ENCODE measurements at places on chromosomes 7 and 10.

DNA sequence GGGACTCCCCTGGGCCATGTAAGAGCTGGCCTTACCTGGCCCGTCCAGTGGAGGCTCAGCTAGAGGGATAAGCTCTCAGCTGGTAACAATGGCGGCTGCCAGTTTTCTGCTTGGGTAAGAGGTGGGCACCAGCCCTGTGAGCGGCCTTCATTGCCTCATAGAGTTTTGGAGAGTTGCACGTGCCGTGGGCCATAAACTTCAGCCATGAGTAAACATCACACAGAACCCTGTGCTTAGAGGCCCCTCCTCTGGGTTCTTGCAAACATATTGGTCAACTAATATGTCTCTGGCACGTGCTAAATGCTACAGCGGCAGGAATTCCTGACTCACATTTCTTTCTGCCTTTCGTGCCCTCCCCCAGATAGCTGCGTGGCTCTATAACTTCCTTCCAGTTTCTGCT, 103.9 kb upstream of the LEP start:
- no peak for DNase-seq

GRCh38 chr10:77599651-77600050, 38.0 kb downstream of the KCNMA1 start:
- DNase-seq: no peak

DNA sequence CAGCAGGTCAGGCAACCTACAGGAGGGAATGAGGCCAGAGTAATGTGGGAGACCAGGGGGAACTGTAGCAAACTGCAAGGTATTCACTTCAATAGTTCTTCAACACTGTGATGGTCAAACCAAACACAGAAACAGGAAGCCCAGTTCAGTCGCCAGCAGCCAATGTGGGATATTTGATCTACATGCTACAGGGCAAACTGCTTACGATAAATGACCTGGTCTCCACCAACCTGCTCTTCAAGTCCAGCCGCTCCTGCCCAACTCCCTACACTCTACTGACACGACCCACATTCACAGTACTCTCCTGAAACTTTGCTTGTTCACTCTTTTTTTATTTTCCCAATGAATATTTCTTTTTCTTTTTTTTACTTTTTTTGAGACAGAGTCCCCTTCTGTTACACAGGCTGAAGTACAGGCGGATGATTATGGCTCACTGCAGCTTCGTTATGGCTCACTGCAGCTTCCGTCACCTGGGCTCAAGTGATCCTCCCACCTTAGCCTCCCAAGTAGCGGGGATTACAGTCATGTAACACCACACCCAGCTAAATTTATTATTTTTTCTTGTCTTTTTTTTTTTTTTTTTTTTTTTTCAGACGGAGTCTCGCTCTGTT, 42.1 kb downstream of the MDH2 start:
- DNase-seq: no peak

GRCh38 chr10:11164803-11165590, 147.3 kb downstream of the CELF2 start:
- DNase-seq: peak; percentile 53

GRCh38 chr10:97003804-97004201, 171.7 kb downstream of the LCOR start:
- no peak for DNase-seq

GRCh38 chr7:34488766-34489165, 169.3 kb upstream of the NPSR1 start:
- DNase-seq: no peak

GRCh38 chr10:124240839-124241291, 147.5 kb upstream of the CHST15 start:
- DNase-seq: no peak

GRCh38 chr10:132498562-132499366, 38.8 kb upstream of the INPP5A start:
- no peak for DNase-seq

GRCh38 chr10:32948451-32948850, 9.6 kb downstream of the ITGB1 start:
- no peak for DNase-seq

- DNase-seq: no peak
Observed at GRCh38 chr10:22977751-22978150, 49.9 kb downstream of the ARMC3 start.

DNA sequence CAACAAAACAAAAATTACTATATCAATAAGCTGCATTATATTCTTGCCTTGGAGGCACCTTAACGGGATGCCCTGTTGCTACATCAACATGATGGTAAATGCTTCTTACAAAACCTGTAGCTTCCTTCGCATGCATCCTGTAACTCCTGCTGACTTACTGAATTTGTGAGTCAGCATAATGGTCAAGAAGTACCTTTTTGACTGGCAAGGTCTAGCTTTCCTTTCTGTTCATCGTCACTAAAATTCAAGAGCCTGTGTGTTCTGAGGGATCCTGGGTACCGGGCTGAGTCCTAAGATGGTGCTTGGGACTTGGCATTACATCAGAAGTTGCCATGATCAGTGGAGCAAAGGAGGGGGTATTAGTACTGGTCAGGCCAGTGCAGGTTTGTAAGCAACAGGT, 4.9 kb downstream of the PFKFB3 start:
- no peak for DNase-seq

DNA sequence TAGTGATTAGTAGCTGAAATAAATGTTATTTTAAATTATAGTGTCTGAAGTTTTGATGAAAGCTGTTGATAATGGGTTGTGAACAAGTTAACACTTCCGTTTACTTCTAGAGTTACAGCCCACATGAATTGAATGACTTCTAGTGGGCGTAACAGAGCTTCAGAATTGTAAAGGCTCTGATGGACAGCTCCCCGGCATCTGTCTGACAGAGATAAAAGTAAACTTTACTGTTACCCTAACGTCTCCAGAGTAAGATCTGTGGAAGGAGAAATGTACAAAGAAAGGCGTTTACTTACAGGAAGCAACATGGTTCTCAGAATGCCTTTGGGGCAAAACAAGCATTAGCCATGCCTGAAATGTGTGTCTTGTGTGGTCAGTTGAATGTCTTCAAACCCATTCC, 124.4 kb downstream of the ADARB2 start:
- DNase-seq: no peak

GRCh38 chr7:99472561-99473314, at the start of gene ZNF789:
Gene ZNF789, plus strand, starts transcription at chr7:99472890. Its CDS starts 3,567 bp downstream, at chr7:99476457.
- DNase-seq: peak; percentile 96

DNA sequence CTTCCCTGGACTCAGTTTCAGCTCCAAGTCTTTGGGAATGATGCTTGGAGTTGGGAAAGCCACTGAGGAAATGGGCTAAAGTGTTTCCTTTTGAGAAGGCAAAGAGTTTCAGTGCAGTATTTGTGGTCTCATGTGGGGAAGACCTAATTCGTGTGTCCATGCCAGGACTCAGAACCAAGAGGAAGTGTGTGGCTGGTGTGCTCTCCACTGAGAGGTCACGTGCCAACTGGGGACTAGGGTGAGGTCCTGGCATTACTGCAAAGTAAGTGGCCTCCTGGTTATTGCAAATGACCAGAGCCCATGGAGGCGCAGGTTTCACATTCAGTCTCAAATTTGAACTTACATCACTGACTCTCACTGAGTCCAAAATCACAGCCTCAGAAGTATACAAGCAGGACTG, 48.6 kb upstream of the ITPRID1 start:
- no peak for DNase-seq

- DNase-seq: no peak
Observed at GRCh38 chr7:86904949-86905834, 154.3 kb downstream of the ELAPOR2 start.

GRCh38 chr10:79050896-79051555, 17.7 kb upstream of the ZMIZ1 start:
- DNase-seq: no peak

DNA sequence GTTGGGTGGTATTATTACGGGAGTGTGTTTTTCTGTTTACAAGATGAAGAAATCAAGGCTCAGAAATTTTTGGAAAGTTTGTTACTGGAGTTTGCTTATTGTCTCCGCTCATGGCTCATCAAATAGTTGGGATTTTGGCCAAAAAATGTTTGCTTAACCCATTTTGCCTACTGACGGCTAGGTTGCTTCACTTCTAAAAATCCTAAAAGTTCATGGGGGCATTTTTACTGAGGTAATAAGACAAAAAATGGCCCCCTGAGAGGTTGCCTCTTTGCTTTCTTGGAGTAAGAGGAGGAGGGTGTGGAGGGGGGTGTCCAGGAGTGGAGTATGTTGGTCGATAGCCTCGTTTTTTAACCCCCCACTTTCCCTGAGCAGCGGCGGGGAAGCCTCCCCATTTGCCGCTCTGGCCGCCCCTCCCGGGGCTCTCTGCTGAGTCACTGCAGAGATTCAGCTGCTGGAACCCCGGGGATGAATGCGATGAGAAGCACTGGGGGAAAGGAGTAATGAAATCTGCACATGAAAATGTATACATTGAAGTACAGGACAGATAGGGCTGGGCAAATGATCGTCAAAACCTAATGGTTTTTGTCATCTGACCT, 1.5 kb downstream of the MEST start:
- no peak for DNase-seq

GRCh38 chr7:138077809-138078208, 1.6 kb downstream of the AKR1D1 start:
- DNase-seq: no peak

DNA sequence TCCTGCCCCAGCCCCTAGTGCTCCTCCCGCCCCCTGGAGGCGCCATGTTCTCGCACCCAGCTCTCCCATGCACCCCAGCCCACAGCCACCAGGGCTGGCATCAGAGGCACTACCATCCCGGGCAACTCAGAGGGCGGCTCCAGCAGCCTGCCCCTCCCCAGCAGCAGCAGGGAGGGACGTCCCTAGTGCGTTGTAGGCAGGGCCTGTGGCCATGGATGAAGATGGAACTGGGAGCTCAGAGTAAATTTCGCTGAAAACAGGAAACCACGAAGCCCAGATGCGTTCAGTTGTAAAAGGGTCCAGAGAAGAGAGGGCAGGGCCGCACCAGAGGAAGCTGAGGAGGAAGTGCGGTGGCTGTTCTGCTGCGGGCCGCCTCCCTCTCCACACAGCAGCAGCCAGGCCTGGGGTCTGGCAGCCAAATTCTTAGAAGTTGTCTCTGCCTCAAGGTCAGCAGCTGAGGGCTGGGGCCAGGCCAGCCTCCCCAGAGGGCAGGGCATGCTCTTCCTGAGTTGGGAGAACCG, 24.6 kb downstream of the VSIR start:
- no peak for DNase-seq

DNA sequence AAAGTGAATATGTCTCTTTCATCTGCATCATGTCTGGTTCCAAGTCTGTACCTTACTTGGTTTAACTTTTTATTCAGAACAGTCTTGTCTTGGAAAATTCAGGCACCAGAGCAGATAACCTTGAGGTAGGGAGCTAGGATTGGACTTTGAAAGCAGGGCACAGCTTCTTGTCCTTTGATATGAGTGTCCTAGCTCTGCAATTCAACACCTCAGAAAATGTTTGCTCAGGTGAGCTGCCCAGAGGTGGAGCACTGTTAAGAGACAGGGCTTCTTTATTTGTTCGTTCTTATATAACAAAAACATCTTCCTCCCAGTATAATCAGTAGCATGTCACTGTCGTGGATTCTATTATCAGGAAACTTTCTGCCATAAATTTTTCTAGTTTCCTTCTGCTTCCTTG, 118.3 kb downstream of the LRRC4 start:
- no peak for DNase-seq

- DNase-seq: no peak
Observed at GRCh38 chr7:153529100-153529499, 523.1 kb upstream of the DPP6 start.

- no peak for DNase-seq
Observed at GRCh38 chr10:119970107-119970506, 77.6 kb downstream of the SEC23IP start.

- DNase-seq: no peak
Observed at GRCh38 chr10:130159192-130159794, 23.1 kb downstream of the GLRX3 start.

- no peak for DNase-seq
Observed at GRCh38 chr10:86423739-86424138, 57.1 kb upstream of the GRID1 start.

DNA sequence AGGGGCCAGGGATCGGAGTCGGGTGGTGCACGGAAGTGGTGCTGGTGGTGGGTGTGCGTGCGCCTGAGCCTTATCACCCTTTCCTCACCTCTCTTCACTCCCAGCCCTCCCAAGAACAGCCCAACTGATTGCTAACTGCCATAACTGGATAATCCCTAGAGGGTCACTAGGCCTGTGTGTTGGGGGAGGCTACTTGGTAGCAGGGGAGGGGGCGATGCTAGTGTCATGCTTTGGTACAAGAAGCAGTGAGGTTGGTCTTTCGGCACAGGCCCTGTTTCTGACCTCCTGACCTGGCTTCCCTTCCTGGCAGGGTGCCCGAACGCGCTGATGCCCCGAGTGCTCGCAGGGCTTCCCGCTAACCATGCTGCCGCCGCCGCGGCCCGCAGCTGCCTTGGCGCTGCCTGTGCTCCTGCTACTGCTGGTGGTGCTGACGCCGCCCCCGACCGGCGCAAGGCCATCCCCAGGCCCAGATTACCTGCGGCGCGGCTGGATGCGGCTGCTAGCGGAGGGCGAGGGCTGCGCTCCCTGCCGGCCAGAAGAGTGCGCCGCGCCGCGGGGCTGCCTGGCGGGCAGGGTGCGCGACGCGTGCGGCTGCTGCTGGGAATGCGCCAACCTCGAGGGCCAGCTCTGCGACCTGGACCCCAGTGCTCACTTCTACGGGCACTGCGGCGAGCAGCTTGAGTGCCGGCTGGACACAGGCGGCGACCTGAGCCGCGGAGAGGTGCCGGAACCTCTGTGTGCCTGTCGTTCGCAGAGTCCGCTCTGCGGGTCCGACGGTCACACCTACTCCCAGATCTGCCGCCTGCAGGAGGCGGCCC, 652 bp downstream of the KAZALD1 start:
- DNase-seq: no peak

DNA sequence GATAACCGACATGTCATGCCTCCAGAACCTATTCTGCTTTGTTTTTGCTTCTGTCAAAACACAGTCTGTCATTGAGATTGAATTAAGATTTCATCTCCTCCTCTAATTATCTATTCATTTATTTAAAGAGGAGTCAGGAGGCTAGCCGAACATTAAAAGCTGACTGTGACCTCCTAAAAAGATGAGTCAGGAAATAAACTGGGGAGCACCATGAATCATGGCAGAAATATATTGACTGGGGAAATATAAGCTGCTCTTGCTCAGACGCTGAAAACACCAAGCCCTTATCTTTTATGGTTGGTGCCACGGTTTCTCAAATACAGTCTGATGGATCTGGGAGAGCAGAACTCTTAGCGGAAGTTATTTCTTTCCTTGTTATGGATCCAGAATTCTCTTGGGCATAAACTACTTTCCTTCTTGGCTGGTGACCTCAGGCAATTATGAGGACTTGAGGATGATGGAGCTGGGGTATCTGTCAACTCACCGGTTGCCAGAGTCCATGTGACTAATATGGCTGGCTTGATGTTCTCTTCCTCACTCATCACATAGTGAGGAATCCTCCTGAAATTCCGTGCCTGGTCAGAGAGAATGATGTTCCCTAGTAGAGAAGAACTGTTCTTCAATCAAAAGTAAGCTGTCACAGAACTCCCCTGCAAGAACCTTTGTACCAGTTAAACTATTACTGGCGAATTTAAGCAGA, 307.6 kb upstream of the PHYHIPL start:
- no peak for DNase-seq

DNA sequence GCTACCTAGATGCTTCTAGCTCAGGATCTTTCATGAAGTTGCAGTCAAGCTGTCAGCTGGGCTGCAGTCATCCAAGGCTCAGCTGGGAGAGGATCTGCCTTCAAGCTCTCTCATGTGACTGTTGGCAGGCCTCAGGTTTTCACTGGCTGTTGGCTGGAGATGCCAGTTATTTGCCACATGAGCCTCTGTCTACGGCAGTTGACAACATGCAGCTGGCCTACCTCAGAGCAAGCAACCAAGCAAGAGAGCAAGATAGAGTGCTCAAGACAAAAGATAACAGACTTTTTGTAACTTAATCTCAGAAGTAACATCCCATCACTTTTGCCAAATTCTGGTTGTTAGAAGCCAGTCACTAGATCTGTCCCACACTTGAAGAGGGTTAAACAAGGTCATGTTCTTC, 125.8 kb downstream of the TPST1 start:
- DNase-seq: no peak
